ENCODE measurements at places on chromosomes 13 and 19.
A peak's percentile ranks its signal among the peaks of the same experiment; 100 is the strongest.

DNA sequence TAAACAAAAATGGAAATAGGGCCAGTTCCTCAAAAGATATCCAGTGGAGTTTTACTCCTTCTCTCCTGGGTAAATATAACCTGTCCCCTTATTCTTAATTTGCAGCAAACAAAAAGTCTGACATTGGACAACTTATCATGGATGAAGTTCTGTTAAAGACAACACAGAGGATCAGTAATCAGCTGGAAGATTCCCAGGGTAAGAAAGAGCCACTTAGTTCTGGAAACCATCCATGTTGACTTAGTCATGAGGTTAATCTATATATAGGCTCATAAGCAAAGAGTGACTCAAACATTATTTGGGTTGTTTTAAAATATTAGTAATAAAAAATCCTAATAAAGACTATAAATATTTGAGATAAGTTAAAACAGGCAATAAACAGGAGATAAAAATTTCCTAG is 40.5 kb upstream of the EBPL start:
- DNase-seq = no peak

GRCh38 chr13:39955560-39955959 is 300.1 kb downstream of the COG6 start:
- DNase-seq = no peak

- no peak for DNase-seq
These were observed 121.9 kb upstream of the SOX1 start for GRCh38 chr13:111945086-111945485.

DNA sequence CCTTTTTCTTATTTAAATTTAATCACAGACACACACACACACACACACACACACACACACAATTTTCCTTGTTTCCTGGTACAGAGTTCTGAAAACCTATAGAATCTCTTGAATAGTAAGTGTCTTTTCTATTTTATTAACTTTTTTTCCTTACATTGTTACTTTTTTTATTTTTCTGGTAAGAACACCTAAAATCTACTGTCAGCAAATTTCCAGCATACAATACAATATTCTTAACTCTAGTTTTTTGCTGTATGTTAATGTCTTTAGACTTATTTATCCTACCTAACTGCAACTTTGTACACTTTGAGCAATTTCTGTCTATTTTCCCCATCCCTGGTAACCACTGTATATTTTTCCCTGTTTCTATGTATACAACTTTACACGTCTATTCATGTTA is 1179.8 kb downstream of the SLITRK1 start:
- DNase-seq = no peak

DNA sequence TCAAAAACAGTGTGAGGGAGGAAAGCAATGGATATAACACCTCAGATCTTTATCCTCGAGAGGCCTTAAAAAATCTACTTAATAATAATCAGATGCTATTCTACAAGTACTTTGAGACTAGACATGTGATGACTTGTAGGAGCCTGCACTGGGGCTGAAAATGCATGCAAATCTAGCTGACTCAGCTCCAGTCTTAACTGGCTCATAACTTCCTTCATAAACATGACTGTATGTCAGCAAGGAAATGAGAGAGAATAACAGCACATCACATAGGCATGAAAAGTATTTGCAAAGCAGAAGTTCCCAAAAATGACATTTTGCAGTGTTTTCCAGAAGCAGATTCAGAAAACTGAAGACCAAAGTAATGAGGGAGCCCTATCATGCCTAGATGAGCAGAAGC is 38.1 kb downstream of the PSG5 start:
- DNase-seq = no peak

DNA sequence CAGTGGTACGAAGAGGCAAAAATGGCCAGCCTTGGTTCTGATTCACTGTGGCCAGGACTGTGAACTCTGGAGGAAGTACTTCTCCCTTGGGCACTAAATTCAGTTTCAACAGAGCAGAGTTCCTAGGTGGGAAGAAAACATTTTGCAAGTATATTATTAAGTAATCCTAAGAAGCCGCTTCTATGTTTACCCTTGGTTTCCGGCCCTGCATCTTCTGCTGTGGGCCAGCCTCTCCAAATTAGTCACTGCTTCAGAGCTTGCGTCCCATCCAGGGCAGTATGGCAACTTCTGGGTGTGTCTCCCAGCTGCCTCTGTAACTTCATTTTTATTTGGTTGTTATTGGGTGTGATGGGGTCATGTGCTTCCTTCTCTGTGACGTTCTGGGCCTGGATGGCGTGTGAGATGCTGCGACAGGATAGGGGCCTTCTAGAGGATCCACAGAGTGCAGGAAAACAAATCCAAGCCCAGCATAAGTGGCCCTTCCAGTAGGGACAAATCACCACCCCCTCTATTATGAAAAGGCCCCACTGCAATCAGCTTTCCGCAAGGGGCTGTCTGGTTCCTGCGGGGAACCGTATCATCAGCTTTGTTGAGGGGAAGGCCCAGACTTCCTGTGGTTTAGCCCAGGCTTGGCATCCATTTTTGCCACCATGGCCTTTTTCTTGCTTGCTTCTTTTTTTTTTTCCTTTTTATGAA is 55.1 kb upstream of the C1QTNF9 start:
- no peak for DNase-seq

GRCh38 chr13:64071352-64071751 is 2655.7 kb upstream of the PCDH20 start:
- DNase-seq = no peak

DNA sequence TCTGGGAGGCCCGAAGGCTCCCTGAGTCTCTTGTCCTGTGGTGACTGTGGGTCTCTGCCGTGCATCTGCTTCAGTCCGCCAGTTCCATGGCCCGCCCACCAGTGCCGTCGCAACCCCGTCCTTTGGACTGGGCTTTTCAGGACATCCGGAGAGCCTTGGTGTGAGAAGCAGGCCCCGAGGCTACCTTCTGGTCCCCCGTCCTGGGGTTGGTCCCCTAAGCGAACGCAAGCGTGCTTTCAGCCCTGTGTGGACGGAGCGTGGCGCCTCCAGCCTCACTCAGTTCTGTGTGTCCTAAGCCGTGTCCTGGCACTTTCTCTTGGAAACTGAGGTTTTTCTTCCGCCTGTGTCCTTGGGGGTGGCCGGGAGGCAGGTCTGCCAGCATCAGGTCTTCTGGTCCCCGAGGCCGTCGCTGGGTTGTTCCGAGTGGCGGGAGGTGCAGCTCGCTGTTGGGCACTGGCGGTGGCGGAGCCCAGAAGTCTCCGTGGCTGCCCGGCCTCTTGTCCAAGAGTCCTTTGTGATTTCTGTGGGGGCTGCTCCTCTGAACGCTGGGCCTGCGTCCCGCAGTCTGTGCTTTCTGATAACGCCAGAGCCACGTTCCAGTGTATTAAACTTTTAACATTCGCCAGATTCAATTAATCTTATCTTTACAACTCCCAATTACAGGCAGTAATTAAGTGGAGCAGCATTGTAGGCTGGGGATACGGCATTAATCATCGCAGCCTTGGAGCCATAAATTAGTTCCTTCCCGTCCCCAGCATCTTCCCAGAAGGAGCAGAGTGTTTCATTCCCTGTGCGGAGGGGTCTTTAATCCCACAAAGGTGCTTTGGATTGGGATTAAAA is 99.5 kb downstream of the KDM4B start:
- DNase-seq = no peak

DNA sequence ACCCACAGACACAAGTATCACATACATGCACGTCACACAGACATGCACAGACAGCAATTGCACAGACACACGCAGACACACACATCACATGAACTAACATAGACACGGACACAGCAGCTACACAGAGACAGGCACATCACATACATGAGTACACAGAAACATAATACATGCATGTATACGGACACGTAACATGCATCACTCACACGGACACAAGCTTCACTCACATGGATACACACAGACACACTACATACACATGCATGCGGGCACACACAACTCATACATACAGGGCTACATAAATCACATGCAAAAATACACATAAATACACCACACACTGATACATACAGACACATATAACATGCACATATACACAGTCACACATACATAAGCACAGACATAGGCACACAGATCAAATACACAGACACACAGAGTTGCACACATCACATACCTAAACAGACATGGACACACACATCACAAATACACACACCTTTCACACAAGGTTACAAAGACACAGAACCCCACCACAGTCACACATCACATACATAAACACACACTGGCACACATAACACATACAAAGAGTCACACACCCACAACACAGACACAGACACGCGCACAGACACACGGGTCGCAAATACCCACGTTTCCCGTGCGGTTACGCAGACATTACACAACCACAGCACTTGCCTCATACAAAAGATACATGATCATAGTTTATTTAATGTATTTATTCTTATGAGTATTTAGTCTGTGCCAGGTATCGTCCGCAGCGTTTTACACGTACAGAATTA is 1.1 kb upstream of the LMTK3 start:
- DNase-seq = peak; percentile 32

- DNase-seq = no peak
These were observed 361.4 kb downstream of the EFNB2 start for GRCh38 chr13:106173891-106174610.

GRCh38 chr13:67440236-67440975 is 210.3 kb upstream of the PCDH9 start:
- no peak for DNase-seq

DNA sequence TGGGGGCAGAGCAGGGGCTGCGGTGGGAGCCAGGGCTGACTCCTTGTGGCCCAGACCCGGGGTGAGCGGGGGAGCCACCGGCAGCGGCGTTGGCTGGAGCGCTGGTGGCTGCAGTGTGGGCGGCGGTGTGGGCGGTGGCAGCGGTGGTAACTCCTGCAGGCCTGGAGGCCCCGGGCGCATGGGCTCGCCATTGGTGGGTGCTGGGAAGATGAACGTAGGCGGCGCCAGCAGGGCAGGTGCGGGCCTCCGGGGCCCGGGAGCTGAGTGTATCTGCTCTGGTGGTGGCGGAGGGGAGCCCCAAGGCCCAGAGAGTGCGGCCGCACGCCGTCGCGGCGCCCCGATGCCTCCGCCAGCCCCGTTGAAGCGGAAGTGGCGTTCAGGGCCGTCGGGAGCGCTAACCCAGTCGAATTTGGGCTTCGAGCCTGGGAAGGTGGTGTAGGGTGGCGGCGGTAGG is 2.0 kb downstream of the GGN start:
- no peak for DNase-seq

GRCh38 chr13:29855009-29855408 is 4.6 kb upstream of the UBL3 start:
- DNase-seq = no peak

DNA sequence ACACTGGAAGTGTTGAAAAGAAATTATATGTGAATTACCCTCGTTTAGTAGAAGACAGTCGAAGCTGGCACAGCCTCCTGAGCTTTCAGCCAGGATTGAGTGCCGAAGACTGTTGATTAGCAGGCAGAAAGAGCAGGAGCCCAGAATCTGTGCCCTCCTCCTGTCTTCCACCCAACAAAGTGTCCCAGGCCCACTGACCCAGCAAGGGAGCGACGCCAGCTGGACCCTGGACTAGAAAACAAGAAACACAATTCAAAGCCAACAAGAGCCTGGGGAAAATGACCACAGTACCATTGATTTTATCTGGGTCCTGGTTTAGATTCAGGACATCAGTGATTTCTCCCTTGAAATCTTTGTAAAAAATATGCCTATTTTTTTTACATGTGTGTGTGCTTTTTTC is 120.7 kb downstream of the RXFP2 start:
- no peak for DNase-seq

GRCh38 chr13:113171250-113172125 is 13.0 kb downstream of the PROZ start:
- no peak for DNase-seq

DNA sequence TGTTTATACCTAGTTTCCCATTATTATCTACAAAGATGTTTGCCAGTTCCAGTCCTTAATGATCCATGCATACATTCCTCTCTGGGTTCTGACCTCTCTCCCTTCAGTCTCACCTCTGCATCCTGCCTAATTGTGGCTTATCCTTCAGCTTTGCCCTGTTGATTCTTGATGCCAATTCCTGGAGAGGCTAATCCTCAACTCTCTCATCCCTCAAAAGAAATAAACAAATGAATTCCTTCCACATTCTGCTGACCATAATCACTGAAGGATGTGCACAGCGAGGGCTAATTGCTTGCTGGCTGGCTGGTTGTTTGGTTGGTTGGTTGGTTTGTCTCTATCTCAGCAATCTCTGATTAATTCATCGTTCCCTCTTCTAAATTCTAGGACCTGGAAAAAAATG is 113.8 kb downstream of the IRS2 start:
- DNase-seq = no peak

DNA sequence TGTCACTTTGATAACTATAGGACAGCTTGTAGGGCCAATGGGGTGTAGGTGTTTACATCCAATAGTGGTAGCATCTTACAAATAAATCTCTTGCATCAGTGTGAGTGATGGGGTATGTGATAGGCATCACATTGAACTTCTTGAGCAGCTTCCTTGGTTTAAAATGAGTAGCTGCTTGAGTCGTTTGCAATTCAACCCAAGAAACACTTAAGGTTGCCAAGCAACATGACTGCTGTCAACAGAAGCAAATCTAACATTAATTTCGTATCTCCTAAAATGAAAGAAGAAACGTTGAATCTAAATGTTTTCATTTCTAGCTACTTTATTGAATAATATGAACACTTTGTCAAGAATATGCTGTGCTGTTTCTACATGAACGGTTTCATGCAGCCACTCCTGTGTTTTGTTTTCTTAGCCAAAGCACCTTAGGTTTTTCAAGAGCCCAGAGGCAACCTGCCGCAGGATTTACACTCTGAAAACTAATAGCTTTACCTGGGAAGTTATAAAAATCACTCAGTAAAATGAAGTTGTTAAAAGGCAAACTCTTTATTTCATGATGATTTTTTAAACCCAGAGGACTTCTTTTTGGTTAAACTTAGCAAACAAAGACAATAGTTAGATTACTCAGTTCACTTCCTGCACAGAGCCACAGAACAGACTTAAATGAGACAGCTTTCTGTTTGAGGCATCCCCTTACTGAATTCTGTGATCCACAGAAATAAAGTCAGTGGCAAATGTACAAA is 305.2 kb downstream of the MTUS2 start:
- no peak for DNase-seq

- no peak for DNase-seq
These were observed 19.1 kb downstream of the ELL start for GRCh38 chr19:18502638-18503294.

DNA sequence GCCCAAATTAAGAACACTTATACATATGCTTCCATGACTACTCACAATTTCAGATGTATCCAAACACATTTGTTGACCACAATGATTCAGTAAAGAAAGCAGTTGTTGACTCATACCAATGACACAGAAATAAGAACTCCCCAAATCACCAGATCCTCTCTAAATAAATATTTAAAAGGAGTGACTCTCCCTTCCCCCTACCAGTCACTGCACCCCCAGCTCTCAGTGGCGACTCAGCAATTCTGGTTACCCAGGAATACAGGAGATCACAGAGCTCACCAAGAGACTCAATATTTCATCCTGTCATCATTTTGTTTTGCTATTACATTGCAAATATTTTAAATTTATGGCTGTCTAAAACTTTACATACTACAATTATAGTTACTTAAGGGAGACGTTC is 131.5 kb downstream of the RGCC start:
- DNase-seq = peak; percentile 3

DNA sequence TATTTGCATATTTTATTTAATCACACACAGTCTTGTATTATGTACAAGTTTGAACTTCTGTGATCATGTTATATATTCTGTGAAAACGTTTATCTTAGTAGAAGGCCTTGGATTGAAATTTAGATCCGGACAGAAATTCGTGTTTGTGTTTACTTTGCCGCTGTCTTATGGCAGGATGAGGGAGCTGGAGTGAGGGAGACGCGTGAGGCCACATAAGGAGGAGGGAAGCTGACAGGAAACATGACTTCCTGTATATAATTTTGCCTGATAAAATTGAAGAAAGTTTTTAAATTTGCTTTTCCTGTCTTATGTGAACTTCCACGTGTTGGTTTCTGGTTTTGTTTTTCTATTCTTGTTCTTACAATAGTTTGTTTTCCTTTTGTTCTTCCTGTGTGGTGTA is 200.2 kb downstream of the MTUS2 start:
- DNase-seq = no peak
